ENCODE measurements at places on chromosomes 1 and 21.

GRCh38 chr1:37951041-37951782, 4.4 kb upstream of the INPP5B start:
- no peak for DNase-seq

GRCh38 chr1:184383772-184384323, 3.0 kb upstream of the C1orf21 start:
- no peak for DNase-seq

GRCh38 chr1:30761381-30762151, 4.0 kb upstream of the LAPTM5 start:
- DNase-seq: no peak

DNA sequence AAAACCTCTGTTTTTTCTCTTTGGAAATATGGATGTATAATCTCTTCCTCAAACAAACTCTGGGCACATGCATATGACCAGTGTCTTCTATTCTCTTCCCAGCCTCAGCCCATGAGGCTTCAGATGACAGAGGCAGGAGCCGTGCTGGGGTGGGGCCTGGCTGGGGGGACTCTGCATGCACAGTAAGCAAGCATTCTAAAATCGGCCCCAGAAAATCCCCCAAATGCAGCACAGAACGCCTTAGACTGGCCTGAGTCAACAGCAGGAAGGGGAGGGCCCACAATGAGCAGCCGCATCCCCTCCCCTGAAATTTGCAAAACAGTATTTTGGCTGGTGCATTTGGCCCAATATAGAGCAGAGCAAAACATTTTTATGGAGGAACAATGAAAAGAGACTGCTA, 47.8 kb downstream of the ITPKB start:
- no peak for DNase-seq

DNA sequence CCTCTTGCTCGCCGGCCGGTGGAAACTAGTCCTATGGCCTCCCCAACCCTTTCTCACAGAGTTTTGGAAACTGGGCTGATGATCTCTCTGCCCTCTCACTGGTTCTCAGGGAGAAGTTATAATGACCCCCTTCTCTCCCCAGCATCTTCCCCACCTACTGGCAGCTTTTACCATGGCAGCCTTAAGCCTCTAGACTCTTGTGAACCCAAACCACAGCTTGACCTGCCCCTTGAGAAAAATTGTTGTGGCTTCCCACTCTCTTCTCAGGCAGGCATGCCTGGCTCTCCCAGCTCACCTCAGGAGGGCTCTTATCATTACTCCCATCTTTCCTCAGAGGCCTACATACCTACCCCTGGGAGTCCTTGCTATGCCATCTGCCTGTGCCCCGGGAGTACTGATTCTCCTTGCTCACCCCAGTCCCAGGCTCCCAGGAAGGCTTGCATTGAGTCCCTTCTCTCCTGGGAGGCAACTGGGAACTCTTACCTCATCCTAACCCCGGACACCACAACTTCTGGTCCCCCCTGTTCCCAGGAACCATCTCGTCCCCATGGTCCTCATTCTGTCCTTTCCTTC, 1.6 kb downstream of the NSUN4 start:
- no peak for DNase-seq

All from stimulated activated naive CD8-positive, alpha-beta T cell treated with anti-CD3 and anti-CD28 coated beads, Interleukin-15, amount 100 ng/mL, for 72 hours (primary cell).